T follicular helper cell (primary cell): ENCODE measurements at places on chromosomes 6 and 20.

GRCh38 chr6:11215773-11216172 is 16.7 kb downstream of the NEDD9 start:
- DNase-seq, result no peak

GRCh38 chr20:3658716-3659491 is 4.3 kb downstream of the GFRA4 start:
- DNase-seq, result no peak

DNA sequence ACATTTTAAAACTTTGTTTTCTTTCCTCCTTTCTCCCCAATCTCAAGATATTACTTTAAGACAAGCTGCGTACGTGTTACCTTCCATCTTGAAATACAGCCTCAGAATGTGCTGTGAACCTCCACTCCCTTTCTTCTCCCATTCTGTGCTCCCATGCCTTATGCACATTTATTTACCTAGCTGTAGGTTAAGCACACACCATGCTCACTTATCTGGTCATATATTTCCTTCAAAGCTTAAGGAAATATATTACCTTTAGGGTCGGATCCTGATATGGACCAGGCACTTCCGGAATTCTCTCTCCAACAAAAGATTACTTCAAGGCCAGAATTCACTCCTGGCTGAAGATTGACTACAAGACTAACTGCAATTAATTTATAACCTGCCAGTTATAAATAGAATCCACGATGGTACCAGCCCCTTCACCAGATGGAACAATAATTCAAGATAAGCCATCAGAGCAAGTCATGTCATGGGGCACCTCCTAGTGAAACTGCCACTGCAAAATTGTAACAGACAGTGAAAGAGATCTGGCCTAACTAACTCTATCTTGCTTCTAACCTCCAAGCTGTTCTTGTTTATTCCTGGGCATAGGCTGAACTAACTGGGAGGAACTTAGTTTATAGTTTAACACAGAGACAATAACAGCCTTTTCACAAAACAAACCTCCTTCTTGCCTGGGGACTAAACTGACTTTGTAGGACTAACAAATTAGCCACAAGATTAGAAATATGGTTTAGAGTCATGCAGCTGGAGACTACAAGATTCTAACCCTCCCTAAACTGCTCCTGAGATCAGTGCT is 47.5 kb downstream of the OR2B6 start:
- DNase-seq, result no peak

DNA sequence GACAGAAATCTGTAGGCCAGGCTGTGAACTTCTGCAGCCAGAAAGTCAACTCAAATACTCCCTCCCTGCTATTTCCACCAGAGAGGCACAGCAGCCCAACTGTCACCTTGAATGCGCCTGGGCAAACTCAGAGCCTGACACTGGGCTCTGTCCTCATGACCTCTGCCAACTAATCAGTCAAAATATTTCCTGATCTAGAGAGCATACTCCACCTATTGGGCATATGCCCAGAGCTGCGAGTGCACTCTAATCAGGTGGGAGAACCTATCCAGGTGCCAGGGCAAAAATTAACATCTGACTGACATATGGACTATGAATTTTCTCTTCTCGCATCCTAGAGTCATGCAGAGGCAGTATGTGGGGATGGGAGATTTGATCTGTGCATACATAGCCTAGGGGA is 406.3 kb upstream of the RUNX2 start:
- no peak for DNase-seq

- DNase-seq, result no peak
These were observed 36.3 kb downstream of the SLC52A3 start for GRCh38 chr20:731891-732560.

- no peak for DNase-seq
These were observed 58.9 kb downstream of the ERMARD start for GRCh38 chr6:169810066-169810989.

- no peak for DNase-seq
These were observed 1337.7 kb downstream of the HACE1 start for GRCh38 chr6:103522045-103522444.

DNA sequence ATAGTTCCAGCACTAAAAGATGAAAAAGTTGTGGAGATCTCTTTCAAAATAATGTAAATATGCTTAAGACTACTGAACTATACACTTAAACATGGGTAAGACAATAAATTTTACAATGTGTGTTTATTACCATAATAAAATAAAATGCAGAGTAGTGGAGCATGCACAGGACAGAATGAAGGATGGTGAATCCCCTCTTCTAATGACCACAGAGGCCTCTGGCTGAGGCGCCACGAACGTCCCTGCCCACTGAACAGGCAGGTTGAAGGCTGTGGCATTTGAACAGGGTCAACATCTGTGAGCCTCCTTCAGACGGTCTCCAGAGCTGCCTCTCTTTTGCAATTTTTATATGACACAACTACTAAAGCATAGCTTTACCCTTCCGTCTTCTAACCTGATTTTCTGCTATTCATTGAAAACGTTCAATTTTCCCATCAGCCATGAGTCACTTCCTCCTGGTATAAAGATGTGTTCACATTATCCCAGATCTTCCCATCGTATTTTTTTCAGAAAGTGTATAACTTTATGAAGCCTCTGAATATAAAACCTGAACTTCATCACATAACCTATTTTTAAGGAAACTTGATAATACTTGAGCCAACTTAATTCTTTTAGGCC is 37.8 kb downstream of the ADGRF4 start:
- no peak for DNase-seq

DNA sequence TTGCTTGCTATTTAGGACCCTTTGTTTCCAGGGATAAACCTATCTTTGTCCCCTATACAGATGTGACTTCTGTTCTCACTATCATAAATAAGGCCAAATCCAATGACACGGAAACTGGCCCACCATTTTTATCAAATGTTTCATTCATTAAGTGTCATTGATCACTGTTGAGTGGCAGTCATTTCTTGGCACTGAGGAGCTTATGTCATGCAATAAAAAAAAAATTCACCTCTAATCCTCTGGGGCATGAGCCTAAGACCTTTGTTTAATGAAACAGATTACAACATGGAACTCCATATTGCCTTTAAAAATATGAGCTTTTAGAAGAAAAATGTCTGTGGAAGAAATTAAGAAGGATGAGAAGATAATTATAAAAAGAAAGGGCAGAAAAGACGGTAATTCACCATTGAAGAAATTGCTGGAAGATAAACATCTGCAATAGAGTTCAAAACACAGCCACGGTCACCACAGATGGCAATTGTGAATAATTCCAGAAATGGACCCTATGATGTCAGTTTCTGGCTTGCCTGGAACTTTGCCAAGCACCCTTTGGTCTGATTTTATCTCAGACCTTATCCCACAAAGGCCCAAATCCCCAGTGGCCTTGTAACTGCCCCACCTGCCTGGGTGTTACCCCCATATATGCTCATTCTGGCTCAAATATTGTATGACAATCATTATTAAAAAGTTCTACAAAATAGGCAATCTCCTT is 91.1 kb downstream of the DST start:
- no peak for DNase-seq

DNA sequence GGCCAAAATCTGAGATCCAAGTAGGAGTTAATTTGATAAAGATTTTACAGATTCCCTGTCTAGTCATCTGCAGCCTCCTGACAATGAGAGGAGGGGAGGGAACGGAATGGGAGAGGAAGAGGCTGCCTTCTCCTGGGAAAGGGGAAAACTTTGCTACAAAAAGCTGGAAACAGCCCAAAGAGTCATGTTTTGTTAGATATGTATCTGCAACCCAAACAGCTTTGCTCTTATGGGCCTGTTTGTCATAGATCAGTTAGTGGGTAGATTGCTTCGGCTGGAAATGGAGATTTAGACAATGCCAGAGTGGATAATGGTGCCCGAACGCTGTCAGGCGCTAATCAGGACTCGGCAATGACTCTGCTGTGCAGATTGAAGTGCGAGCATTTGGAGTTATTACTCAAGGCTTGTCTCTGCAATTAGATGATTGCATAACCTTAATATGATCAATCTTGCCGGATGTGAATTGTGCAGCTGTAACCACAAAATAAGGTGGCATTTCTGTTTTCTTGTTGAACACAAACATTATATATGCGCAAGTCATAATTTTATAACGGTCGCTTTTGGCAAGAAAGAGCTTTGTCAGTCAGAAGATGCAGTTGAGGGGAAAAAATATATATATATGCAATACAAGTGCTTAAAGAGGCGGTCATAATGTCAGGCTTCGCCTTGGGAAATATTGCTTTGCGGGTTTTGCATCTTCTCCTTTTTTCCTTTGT is 92.4 kb upstream of the MAFB start:
- DNase-seq, result no peak

DNA sequence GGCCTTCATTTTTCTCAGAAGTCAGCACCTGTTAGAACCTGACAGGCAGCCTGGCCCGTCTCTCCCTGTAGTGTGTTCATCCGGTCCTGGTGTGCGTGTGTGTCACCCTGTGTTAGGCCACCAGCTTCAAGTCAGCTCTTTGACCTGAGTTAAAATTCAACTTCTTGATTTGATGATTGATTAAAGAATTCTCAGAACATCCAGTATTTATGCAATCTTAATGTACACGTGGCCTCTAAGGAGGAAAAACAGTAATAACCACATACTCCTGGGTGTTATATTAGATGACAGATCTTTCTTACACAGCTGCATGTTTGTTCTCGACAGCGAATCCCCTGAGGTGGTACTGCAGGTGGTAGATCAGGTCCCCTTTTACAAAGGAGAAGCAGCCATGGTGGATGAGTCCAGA is 19.1 kb upstream of the TMEM217 start:
- DNase-seq, result no peak

- DNase-seq, result no peak
These were observed 4.1 kb upstream of the PREX1 start for GRCh38 chr20:48831718-48832404.

- no peak for DNase-seq
These were observed 77.1 kb downstream of the LMBRD1 start for GRCh38 chr6:69719602-69720193.

DNA sequence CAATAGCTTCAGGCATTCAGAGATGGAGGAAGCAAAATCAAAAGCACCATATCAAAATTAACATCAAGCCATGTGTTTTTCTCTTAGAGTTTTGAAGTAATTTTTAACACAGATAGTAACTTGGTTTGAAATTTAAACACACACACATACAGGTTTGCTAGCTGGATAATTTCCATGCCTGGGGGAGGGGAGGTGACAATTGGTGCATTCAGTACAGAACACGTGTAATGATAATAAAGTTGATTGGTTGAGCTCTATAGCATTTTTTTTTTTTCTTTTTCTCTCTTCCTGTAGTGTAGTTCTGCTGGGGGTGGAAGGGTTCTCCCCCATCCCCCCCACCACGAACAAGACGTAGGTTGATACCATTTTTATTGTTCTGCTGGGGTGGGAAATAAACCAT is 564.8 kb downstream of the LMBRD1 start:
- DNase-seq, result no peak

GRCh38 chr6:112163295-112164257 is 76.2 kb downstream of the FAM229B start:
- DNase-seq, result peak; percentile 60

GRCh38 chr6:136918706-136919105 is 3.4 kb upstream of the SLC35D3 start:
- DNase-seq, result no peak

DNA sequence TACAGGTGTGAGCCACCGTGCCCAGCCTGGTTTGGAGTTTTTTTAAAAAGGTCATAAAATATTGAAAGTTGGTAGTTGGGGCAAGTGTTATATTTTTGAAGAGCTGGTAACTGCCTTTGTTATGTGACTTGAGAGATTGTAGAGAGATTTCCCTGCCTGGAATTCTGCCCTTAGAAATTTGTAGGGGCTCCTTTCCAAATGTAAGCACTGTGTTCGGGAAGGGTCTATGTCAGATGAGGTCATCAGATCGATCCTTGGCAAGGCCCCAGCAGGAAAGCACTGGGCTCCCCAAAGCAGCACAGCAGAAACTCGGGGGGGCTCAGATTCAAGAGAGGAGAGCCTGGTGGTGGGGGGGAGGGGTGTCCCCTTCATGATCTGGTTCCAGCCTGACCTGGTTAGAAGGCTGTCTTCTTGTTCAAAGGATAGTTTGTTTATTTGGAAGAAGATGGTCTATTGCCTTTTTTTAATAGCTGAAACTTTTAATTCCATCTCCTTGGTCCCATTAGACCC is 220.2 kb downstream of the UST start:
- no peak for DNase-seq

GRCh38 chr20:63176427-63177133 is 39.4 kb downstream of the YTHDF1 start:
- no peak for DNase-seq

- DNase-seq, result no peak
These were observed 69.3 kb upstream of the SYNJ2 start for GRCh38 chr6:157912326-157912725.

DNA sequence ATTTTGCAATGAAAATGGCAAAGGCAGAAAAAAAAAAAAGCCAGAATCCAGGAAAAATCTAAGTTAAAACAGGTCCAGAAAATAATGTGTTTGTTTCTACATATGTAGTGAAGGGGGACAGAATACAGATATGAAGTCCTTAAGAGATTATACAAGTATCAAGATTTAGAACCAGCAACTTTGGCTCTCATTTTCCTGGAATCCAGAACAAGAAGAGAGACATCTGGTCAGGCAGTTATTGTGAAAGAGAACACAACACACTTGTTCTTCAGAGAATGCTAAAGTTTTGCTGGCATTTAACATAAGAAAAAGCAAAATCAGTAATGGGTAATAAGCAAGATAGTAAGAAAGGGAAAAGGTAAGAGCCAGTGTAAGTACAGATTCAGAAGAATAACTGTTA is 21.1 kb downstream of the BAG2 start:
- DNase-seq, result no peak

DNA sequence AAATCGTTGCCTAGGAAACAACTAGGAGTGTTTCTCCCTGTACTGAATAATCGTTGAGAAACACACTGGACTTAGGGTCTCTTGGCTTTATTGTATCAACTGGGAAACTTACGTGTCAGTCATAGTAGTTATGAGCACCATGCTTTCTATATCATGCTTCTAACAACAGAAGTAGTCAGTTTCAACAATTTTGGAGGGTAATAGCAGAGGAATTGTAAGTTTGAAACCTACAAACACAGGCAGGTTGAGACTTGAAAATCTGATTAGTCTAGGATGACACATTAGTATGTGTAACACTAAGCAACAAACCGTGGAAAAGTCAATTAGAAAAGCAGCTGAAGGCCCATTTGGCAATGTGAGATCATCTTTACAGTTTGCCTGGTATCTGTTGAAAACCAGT is 43.9 kb upstream of the FABP7 start:
- DNase-seq, result no peak

GRCh38 chr6:36335465-36336207 is 1.1 kb downstream of the BNIP5 start:
- DNase-seq, result no peak

DNA sequence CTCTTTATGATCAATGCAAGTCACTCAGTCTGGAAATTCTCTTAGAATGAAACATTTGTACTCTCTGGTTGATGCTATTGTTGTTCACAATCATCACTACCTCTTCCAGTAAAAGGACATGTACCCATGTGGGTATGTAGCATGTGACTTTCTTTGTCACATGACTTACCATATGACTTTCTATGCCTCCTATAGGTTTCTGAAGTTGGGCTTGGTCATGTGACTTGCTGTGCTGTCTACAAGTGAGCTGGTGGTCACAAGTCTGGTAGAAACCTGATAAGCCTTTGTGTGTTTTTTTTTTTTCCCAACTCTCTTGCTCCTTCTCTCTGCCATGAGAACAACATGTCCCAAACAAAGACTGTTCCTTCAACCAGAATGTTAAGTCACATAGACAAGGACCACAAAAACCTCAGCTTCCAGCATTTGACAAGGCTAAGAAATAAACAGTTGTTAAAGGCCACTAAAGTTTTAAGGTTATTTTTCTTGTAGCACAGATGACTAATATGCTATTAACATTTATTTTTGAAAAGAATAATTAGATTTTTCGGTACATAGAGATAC is 379.2 kb upstream of the SLC35B3 start:
- DNase-seq, result no peak

- no peak for DNase-seq
These were observed 20.8 kb upstream of the SLC32A1 start for GRCh38 chr20:38703526-38703925.

- DNase-seq, result no peak
These were observed 42.8 kb upstream of the STMND1 start for GRCh38 chr6:17059022-17059421.
